ENCODE measurements at places on chromosomes 11 and 22.

GRCh38 chr22:27670701-27671412 lies 130.7 kb downstream of the MN1 start:
- no peak for DNase-seq

- no peak for DNase-seq
Measured at GRCh38 chr22:29641700-29642330, 38.4 kb downstream of the NF2 start.

DNA sequence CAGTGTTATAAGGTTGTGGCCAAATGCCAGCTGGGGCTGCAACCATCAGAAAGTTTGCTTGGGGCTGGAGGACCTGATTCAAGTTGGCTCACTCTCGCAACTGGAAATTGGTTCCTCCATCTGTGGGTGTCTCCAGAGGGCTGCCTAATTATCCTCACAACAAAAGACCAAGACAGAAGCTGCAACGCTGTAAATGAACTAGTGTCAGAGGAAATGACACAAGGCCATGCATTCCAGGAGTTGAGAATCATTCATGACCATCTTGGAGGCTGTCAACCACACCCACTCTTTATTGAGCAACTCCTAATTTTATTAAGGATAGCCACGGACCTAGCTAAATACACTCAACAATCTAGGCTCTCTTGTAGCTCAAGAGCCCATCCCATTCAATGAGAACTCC lies 1060.8 kb downstream of the OPCML start:
- DNase-seq = no peak

- DNase-seq = no peak
Measured at GRCh38 chr22:18022876-18023275, 1.5 kb downstream of the MICAL3 start.

- DNase-seq = no peak
Measured at GRCh38 chr11:101723371-101723770, 139.6 kb upstream of the TRPC6 start.

GRCh38 chr11:115776916-115777315 lies 272.7 kb upstream of the CADM1 start:
- DNase-seq = no peak

- DNase-seq = peak; percentile 34
Measured at GRCh38 chr11:10023212-10023611, 270.8 kb downstream of the SBF2 start.

DNA sequence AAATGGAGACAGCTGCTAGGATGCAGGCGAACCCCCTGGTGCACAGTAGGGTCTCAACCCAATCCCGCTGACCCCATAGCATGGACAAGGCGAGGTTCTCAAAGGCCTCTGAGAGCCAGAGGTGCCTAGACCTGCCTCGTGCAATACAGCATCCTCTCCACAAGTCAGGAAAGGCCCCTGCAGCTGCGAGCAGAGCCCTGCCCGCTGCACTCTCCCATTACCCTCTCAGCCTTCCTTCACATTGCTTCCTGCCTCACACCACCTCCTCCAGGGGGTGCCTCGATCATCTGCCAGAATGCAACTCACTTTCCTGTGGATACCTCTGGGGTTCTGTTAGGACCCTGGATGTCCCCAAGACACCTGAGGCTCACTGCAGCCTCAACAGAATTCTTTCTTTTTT lies 42.8 kb upstream of the TCF20 start:
- DNase-seq = no peak

DNA sequence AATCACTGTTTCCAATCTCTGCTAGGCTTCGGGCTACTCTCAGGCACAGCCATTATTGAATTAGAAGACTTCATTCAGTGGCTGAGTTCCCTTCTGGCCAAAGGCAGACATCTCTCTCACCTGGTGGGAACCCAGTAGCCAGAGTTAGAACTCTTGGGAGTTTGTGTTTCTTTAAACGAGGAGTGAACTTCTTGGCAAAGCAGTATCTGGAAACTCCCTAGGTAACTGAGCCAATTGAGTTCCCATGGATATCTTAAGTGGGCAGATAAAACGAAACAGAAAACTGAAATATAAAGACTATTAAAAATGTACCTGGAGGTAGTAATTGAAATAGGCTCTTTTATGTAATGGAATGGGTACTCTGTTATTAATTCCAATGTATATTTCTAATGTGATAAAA lies 125.6 kb downstream of the NELL1 start:
- DNase-seq = no peak

DNA sequence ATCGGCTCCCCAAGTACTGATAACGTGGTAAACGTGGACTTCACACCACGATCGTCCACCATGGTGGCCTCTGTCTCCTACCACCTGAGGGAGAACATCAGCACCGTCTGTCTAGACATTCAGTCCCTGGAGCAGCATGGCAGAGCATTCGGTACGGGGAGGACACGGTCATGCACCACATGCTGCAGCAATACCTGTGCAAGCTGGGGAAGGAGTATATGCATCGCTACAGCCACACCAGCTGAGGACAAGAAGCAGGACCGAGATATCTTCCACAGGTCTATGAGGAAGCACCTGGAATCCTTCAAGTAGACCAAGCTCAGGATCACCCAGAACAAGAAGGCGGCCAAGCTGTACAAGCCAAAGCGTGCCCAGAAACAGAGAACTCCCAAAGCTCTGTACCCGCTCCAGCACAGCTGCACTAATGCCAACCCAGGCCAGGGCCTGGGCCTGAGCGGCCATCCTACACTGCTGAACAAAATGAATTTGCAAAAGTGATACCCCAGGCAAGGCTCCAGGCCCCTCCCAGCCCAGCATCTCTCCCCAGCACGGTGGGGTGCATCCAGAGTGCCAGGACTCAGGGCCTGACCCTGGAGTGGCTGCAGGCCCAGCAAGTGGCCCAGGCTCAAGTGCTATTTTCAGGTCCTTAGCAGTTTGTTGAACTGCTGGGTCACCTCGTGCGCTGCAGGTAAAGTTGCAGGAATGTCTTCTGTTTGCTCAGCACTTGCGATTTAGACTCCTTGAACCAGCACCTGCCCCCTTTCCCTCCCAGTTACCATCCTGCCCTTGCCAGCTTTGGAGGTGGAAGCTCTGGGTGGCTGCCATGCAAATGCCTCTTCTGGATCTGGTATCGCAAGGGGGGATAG lies 119.3 kb upstream of the SERPIND1 start:
- no peak for DNase-seq

DNA sequence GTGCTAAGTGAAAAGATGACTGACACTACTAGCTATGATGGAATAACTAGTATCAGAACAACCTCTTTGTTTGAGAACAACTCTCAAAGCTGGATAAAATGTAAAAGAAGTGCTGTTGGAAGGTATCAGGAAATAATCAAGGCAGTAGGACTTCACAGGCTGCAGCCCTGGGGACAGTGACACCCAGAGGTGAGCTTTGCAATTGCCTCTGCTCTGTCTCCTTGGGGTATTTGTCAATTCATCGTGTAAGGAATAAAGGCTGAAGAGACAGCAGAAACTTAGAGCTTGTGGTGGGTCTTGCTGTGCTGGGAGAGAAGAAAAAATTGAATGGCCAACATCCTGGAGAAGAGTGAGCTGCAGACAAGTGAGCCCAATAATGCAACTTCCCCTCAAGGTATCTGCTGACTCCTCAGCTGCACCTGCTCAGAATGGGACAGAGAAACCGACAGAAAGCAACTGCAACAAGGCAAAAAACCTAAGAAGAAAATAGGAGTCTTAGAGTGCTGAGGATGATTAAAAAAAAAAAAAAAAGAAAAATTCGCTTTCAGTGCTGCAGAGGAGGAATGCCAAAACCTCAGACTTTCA lies 141.1 kb downstream of the RCN1 start:
- peak; percentile 27 for DNase-seq

- no peak for DNase-seq
Measured at GRCh38 chr11:75811485-75811884, 3.5 kb upstream of the UVRAG start.

DNA sequence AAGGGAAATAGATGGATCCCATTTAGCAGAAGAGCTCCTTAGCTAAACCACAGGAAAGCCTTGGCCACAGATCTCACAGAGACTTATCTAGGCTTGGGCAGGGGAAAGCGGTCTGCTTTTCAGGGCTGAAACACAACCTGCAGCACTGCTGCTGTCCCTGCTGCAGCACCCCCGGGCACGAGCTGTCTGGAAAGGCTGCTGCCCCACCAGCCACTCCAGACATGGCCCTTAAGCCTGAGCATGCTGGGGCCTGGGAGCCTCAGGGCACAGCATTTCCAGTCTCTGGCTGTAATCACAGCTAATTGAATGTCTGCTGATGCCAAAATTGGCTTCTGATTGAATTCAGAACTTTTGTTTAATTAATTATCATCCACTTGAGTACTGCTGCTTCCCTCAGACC lies 115.0 kb downstream of the TMPRSS5 start:
- no peak for DNase-seq

DNA sequence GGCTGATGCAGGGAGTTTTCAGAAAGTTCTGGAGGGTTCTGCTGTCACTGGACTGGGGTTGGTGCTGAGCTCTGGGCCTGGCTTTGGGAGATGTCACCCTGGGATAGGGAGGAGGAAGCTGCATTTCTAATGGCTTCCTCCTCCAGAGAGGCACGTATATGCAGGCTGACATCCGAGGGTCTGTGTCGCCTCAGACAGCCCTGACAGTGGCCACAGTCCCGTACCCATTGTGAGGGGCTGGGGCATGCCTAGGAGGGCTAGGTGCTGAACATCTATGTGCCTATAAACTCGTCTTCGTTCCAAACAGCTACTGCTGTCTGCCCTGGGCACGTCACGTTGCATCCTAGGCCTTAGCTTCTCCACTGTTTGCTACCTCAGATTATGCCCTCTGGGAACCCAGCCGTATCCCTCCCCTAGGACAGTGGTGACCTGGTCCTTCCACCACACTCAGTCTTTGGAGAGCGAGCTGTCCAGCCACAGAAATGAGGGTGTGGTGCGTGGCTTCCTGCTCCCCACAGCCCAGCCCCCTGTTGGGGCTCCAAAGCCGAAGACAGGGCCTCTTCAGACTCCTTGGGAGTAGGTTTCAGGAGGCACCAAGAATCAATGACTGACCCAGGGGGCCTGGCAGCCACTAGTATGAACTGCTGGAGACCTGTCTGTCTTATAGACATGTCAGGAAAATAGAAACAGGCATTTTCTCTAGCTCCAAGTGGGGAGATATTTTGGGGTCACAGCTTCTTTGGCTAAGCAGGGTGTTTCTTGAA lies 26.4 kb downstream of the ADAMTS15 start:
- DNase-seq = peak; percentile 12

GRCh38 chr22:38046070-38046748 lies 11.0 kb upstream of the PICK1 start:
- no peak for DNase-seq

- DNase-seq = no peak
Measured at GRCh38 chr11:79259800-79260199, 181.0 kb downstream of the TENM4 start.

DNA sequence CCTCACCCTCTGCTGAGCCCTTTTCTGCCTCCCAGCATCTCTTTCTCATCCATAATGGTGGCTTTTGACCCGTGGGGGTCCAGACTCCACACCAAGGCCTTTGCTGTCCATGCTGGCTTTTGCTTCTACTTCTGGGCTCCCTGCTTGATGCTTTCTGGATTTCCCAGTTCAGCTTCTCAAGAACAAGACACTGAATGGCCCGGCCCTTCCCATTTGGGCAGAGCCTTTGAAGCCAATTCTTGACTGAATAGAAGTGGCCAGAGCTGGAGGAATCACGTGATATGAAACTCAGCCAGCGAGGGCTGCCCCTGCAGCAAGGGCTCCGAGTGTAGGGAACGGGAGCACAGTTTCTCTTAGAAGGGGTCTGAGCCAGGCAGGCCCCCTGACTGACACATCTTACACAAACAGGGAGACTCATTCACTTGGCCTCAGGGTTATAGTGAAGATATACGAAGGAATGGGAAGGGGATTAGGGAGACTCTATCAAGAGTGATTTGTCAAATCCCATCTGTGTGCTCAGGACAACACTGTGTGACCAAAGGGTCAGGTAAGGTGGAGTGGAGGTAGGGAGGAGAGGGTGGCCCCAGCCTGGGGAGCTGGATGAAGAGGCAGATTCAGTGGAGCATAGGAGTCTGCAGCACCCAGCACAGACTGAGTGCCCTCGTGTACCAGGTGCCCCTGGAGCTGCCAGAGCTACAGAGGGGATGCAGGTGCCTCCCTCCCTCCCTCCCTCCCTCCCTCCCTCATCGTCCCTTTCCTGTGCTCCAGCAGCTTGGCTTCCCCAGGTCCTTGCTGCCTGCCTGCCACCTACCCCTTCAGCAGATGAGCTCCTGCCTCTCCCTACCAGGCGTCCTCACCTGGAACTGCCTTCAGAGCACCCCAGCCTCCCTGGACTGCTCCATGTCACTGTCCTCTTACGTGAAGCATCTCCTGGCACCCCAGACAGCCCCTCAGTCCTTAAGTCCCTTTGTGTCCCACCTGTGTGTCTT lies 106.0 kb downstream of the TRIM29 start:
- DNase-seq = no peak

- no peak for DNase-seq
Measured at GRCh38 chr11:3199537-3200295, 18.9 kb downstream of the MRGPRG start.

DNA sequence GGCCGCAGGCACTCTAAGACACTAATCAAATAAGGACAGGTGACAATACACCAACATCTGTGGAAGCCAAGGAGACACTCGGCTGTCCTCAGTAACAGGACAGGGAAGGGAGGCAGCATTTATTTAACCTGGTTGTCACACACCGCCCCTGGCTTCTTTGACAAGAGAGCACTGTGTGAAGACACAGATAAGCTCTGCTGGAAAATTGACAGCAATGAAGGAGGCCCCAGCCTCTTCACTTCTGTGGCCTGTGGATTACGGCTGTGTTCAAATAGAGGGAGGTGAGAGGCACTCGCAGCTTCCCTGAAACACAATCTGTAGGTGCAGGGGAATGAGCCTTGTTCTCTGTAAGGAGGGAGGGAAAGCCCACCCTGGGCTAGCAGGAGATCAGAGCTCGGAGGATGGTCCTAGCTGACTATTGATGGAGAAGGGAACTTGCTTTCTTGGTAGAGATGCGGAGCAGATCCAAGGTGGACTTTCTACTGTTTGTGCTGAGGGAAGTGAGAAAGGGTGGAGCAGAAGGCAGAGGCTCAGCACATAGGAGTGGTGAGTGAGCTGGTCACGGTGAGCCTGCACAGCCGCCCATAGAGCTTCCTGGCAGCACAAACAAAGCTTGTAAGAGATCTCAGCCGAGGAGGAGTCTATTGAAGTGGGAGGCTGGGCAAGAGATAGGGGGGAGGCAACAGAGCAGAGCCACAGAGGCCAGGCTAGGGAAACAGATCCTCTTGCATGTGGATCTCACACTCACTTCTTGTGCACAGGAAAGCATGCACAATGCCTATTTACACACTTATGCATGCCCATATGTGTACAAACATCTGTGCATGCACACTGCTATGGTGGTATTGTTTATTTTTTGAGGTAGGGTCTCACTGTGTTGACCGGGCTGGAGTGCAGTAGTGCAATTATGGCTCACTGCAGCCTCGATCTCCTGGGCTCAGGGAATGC lies 114.6 kb upstream of the THY1 start:
- no peak for DNase-seq

DNA sequence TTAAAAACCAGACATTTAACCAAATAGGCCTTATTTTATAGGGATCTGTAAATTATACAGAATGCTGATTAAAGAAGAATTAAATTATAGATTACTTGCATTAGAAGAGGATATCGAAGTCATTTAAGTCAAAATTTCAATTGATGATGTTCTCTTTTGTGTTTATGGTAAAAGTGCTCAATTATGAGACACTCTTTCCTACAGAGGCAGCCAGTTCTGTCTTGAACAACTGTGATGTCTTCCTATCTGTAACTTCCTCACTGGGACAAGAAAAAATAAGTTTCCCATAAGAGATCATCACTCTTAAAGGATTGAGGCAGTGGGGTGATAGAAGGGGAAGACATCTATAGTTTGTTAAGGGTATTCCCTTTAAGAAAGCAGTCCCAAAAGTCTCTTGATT lies 613.5 kb downstream of the INSC start:
- DNase-seq = no peak

GRCh38 chr11:86703987-86704386 lies 31.6 kb upstream of the ME3 start:
- DNase-seq = no peak
